ENCODE measurements at places on chromosomes 2 and 18.

DNA sequence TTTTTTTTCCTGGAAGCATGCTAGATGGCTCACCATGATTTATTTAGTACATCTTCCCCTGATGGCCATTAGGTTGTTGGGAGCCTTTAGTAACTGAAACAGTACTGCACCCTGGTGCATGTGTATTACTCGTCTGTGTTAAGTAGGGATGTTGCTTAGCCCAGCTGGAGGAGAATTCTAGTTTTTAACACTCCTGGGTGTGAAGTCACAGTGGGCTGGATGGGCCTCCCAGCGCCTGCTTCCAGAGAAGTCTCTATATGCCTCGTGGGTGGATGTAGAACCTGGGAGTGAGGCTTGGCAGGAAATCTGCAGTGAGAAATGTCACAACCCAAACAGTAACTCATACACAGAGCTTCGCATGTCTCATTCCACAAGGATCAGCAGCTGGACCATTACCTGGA is 28.9 kb upstream of the NT5DC4 start:
- DNase-seq, result peak; percentile 36

DNA sequence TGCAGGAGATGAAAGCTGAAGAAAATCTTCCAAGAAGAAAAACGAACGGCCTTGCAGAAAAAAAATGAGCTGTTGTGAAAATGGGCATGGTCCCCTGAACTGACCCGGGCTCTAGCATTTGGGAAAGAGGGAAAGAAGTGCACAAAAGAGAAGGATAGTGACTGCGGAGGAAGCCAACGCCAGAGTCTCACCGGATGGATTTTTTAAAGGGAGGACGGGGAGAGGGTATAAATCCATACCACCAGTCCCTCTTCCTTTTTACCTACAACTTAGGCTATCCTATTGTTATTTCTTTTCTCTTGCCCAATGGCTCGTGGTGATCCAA is 601 bp downstream of the WDR35 start:
- no peak for DNase-seq

DNA sequence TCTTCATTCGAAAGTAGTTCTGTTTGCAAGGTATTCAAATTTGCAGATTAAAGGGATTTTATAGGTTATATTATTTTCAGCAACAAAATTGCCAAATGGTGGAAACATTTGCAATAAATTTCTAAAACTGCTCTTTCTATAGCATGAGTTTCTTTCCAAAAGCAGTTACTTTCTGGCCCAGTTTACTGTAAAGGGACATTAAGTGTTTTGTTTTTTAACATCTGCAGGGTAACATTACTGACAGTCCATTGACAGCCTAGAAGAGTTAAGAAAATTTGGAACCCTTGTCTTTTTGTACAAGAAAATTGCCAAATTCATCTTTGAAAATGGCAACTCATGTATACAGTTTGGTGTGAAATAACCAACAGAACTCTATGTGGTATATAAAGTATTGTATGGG is 375.1 kb downstream of the SETBP1 start:
- no peak for DNase-seq

- peak; percentile 44 for DNase-seq
Observed at GRCh38 chr2:72082021-72082601, 65.6 kb downstream of the CYP26B1 start.

GRCh38 chr2:41127351-41127750 is 675.5 kb upstream of the SLC8A1 start:
- no peak for DNase-seq

DNA sequence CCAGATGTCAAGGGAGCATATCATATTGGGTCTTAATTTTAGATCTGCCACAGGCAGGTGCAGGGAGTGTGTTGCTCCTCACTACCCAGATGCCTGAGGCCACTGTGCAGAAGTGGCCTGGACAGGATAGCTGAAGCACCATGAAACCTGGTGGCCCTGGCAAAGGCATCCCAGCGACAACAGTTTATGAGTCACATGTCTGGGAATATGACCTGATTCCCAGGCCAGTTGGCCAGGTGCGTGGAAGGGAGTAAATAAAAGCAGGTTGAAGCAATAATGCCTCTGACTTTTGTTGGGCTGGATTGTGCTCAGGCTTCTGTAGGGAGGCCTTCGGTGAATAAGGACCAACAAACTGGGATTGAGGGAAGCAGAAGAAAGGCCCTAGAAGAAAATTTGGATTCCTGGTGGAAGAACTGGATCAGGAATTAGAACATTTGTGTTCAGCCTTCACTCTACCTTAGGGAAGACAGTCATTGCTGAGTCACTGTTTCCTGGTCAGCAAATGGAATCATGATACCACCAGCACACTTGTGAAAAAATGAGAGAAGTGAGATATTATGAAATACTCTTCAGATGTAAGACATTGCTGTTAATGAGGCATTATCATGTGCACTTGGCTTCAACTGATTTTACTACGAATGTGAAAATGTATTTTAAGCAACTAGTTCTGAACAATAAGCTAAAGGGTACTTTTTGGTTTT is 78.4 kb upstream of the ZNF516 start:
- DNase-seq, result peak; percentile 57

- DNase-seq, result no peak
Observed at GRCh38 chr2:21358976-21359375, 235.2 kb downstream of the TDRD15 start.

GRCh38 chr2:54409752-54410151 is 46.4 kb upstream of the SPTBN1 start:
- peak; percentile 16 for DNase-seq

DNA sequence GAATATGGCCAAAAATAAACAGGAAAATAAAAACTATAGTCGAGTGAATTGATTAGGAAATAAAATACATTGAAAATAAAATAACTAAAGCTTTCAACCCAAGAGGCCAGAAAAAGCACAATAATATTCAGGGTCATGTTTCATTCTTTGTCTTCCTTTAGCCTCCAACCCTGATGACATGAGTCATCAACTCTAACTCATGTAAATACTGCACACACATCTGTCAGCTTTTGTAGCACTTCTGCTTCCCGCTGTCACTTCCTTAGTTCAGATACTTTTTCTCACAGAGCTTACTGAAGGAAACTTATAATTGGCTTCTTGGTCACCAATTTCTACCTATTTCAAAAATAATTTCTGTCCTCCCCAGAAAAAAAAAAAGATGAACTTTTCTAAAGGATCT is 112.8 kb downstream of the UPP2 start:
- peak; percentile 45 for DNase-seq

DNA sequence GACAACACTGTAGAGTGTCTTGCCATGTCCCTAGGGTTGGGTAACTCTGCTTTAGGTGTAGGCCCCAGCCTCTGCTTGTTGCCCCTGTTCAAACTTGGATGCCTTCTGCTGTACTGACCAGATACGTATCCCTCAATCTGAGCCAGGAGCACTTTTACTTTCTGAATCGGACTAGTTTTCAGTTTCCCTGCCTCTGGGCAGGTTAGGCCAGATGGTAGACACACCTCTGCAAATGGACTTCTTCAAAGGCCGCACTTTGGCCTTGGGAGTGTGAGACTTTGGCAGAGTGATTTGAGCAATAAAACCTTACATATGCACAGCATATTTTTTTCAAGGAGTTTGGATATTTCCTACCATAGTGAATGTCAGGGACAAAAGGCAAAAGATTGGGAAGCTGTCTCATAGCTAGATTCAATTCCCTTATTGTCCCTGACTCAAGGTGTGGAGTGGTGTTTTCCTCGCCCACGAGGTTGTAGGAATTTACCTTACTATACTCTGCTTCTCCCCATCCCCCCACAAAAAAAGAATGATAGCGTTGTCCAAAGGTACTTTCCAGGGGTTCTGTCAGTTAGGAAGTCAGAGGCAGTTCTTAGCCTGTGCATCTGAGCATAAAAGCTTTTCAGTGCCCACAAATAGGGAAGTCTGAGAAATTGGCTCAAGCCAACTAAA is 15.3 kb upstream of the PARD3B start:
- DNase-seq, result no peak

- DNase-seq, result no peak
Observed at GRCh38 chr2:100211521-100211920, 69.1 kb upstream of the AFF3 start.

DNA sequence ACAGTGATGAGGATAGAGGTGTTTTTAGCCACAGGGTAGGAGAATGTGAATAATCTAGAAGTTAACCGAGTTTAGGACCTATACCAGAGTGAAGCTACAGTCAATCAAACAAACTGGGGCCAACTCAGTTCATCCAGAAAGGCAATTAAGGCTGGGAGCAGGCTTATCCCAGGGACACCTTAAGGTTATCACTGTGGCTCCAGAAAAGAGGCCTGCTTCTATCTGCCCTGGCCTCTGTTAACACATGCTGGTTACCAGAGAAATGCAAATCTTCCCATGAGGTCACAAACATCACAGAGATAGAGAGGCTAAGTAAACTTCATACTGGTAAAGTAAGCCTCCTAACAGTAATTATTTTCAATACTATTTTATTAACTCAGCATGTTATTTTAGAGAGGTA is 93.2 kb upstream of the GRB14 start:
- no peak for DNase-seq

DNA sequence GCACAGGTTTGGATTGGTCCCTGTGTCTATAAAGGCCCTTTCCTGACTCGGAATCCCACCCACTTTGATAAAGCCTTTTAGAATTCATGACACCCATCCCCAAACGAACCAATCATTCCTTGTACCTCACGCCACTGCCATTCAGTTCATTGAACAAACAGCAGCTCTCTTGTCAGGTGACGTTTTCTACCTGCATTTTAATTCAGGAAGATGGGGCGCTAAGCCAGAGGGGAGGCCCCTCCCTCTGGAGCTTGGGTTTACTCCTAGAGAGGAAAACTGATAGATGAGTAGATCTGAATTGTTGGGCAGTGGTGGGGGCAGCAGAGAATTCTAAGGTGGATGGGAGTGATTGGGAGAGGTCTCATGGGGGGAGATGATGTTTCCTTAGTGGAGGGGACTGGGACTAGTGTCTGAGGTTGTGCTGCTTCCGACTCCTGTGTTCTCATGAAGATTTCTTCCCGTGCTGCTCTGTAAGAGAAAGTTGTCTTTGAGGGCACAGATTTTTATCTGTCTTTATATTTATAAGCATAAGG is 9.6 kb downstream of the RRM2 start:
- no peak for DNase-seq

- peak; percentile 69 for DNase-seq
Observed at GRCh38 chr2:230564805-230565779, 147.6 kb upstream of the CAB39 start.

- no peak for DNase-seq
Observed at GRCh38 chr2:98663511-98664090, 55.2 kb downstream of the UNC50 start.

- DNase-seq, result no peak
Observed at GRCh38 chr2:11069566-11070185, 85.6 kb upstream of the SLC66A3 start.

GRCh38 chr18:58535340-58536201 is 93.3 kb downstream of the ALPK2 start:
- DNase-seq, result no peak

- peak; percentile 2 for DNase-seq
Observed at GRCh38 chr18:30903566-30903965, 139.0 kb downstream of the DSC3 start.

- peak; percentile 50 for DNase-seq
Observed at GRCh38 chr2:112699984-112700667, 20.7 kb upstream of the NT5DC4 start.

DNA sequence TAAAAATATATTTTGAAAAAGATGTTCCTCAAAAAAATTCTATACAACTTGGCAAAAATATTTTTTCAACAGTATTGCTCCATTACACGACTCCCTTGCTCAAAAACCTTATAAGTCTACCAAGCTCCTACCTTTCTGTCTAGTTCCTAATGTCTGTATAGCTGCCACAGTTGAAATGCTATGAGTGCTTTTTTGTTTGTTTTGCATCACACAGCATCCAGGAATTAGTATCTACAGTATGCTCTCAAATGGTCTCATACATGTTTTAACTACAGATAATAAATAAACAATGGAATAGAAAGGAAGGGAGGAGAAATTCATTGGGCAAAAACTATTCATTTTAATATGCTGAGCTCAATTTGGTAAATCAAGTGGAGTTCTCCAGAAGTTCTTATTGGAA is 17.3 kb downstream of the ACADL start:
- DNase-seq, result no peak

GRCh38 chr18:69895066-69896047 is 52.3 kb downstream of the CD226 start:
- no peak for DNase-seq

- DNase-seq, result no peak
Observed at GRCh38 chr2:233380132-233380895, 26.0 kb downstream of the DGKD start.

- DNase-seq, result no peak
Observed at GRCh38 chr2:98539056-98539735, 69.1 kb downstream of the COA5 start.

DNA sequence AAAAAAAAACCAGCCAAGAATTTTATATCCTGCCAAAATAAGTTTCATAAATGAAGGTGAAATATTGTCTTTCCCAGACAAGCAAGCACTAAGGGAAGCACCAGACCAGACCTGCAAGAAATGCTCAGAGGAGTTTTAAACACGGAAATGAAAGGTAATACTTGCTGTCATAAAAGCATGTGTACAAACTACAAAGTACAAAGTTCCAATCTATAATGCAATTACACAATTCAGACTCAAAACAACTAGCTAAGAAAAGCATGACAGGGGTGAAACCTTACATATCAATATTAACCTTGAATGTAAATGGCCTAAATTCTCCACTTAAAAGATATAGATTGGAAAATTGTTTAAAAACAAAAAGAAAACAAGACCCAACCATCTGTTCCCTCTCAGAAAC is 45.0 kb upstream of the ASXL3 start:
- no peak for DNase-seq

Data from fibroblast of lung (primary cell).